ENCODE measurements at places on chromosomes 16 and 17.

GRCh38 chr17:8019665-8020650 is 17.5 kb downstream of the GUCY2D start:
- no peak for DNase-seq

- DNase-seq: no peak
Observed at GRCh38 chr17:41009301-41009760, 403 bp upstream of the KRTAP3-1 start.

- no peak for DNase-seq
Observed at GRCh38 chr16:62445909-62446308, 409.7 kb upstream of the CDH8 start.

- no peak for DNase-seq
Observed at GRCh38 chr16:66507731-66508239, 42.1 kb downstream of the TK2 start.

DNA sequence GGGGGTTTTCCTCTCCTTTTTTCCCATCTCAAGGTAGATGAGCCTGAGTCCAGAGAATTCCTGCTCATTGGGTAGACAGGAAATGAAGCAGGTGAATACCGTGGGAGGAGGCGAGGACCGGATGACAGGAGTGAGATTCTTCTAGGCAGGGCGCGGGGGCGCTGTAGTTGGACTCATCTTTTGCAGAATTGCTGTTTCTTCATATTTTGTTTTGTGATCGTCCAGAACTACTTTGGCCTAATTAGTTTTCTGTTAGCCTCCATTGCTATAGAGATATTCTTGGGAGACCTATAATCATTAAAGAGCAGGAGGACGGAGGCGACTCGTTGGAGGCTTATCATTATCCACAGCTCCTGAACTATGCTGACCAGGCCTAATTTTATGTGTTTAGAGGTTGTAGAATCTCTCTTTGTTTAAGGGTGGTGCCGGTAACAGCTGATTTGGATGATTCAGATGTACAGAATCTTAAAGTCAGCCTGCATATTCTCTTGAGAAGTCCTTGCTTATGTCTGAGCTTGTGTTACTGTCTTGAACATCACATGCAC is 650 bp downstream of the ATP6V0A1 start:
- no peak for DNase-seq

DNA sequence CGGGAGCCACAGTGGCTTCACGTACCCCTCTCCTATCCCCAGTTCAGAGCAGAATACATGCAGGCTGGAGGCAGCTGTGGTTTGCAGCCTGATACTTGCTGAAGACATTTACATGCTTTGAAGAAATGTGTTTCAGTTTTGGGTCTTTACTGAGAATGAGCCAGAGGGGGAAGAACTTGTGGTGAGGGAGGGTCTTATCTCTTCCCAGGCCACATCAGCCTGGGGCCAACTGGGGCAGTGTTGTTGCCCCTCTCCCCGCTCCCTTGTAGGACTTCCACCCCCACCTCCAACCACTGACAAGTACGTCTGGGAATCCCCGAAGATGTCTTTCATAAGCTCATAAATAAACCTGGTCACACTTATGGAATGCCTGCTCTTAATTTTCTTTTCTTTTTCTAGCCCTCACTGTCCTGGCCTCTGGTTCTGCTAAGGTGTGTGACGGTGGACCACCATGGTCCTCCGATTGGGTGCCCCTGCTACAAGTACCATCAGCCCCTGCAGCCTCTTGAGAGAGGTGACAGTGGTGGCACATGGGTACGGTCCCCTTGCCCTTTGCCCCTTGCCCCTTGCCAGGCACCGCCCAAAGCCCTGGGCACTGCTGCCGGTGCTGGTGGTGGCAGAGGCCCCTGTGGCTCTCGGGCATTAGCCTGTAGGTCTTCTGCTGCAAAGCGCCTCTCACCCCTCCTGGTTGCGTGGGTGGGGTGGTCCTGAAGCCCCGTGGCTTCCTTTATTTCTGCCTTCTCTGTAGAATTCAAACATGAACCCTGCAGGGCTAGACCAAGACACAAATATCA is 144.8 kb upstream of the RPH3AL start:
- DNase-seq: no peak

- DNase-seq: no peak
Observed at GRCh38 chr16:65532846-65533245, 411.0 kb upstream of the CDH11 start.

GRCh38 chr17:76438906-76439305 is 14.0 kb downstream of the UBE2O start:
- no peak for DNase-seq

- DNase-seq: no peak
Observed at GRCh38 chr17:67013891-67014290, 30.5 kb upstream of the CACNG1 start.

- DNase-seq: no peak
Observed at GRCh38 chr16:84563786-84564420, 54.0 kb downstream of the COTL1 start.

GRCh38 chr16:82071421-82071820 is 36.4 kb downstream of the HSD17B2 start:
- no peak for DNase-seq
